ENCODE measurements at places on chromosomes 16 and 17.

DNA sequence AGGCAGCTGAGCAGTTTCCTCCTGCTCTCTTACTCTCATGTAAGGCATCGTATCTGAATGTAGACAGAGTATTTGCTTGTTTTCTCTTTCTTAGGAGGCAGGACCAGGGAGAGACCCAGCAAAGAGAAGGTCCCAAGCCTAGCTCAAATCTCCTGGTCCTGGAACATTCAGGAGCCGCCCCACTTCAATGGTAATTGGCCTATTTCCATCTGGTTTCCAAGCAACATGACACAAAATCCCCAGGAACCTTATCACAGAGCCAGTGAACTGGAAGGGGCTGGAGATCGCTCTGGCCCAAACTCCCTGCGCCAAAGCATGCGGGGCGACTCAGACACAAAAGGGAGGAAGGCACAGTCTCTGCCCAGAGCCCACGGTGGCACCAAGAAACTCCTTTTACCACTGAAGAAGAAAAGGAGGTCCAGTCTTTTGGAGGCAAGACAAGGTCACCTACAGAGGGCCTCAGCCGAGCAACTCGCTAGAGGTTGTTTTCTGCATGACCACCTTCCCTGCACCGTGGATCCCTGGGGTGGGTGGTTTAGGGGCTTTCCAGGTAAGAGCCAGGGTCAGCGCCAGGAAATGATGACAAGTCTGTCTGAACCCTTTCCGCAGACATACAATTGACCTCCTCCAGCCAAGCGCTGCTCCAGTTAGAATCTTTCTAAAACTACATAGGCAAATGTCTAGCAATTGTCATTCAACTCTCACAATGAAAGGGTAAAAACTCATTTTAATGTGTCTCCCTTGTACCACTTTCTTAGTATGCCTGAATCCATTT, 394.7 kb downstream of the SOX9 start:
- no peak for DNase-seq

DNA sequence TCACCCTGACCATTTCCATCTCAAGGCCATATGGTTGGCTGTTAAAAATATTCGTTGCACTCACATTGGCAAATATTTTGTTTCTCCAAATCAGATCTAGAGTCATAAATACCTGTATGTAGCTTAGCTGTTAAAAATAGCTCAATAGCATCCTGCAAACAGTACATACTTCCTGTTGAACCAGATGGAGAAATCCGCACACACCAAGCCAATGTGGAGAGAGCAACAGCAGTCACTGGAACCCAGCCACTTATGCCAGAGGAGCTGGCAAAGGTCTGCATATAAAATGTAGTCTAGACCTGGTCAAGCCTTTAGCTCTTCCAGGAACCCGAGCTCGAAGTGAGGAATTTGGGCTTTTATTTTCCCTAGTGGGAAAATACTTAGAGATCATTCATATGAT, 146.4 kb upstream of the KCNJ16 start:
- no peak for DNase-seq

- DNase-seq: no peak
Observed at GRCh38 chr16:88377961-88378360, 4.8 kb upstream of the ZNF469 start.

DNA sequence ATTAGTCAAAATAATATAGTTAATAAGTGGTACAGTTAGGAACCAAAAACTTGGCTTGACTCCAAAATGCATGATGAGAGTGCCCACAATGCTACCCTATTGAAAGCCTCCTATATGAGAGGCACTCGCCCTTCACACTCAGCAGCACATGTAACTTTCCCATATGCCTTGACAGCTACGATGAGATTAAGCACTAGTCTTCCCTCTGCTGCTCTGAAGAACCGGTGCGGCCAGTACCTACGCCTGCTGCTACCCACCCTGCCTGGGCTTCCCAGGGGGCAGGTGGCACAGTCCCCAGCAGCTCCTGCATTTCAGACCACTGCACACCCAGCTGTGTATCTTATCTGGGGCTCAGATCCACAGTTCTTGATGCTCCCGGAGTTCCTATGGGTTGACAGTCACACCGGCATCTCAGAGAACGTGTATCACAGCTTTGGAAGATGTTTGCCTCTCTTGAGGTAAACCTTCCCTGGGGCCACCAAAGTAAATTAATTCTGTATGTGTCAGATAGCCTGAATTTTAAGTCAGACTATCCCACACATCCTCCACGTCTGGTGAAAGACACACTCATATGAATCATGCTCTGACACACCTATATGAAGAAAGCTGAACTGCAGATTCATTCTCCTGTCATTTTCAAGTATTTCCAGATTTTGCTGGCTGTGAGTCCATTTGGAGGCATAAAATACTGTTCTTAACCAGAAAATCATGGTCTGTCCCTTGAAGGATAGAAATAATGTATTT, 77.8 kb downstream of the MYH10 start:
- no peak for DNase-seq

GRCh38 chr17:21345236-21345635, 30.9 kb upstream of the KCNJ12 start:
- no peak for DNase-seq

- DNase-seq: no peak
Observed at GRCh38 chr16:2325181-2325580, 15.3 kb downstream of the ABCA3 start.

GRCh38 chr17:42002792-42003301, 14.4 kb downstream of the DNAJC7 start:
- no peak for DNase-seq

- no peak for DNase-seq
Observed at GRCh38 chr16:86661706-86662105, 83.4 kb downstream of the FOXL1 start.

- DNase-seq: no peak
Observed at GRCh38 chr17:52047086-52047485, 111.4 kb downstream of the CA10 start.
